ENCODE measurements at places on chromosomes 4 and X.
A peak's percentile ranks its signal among the peaks of the same experiment; 100 is the strongest.

DNA sequence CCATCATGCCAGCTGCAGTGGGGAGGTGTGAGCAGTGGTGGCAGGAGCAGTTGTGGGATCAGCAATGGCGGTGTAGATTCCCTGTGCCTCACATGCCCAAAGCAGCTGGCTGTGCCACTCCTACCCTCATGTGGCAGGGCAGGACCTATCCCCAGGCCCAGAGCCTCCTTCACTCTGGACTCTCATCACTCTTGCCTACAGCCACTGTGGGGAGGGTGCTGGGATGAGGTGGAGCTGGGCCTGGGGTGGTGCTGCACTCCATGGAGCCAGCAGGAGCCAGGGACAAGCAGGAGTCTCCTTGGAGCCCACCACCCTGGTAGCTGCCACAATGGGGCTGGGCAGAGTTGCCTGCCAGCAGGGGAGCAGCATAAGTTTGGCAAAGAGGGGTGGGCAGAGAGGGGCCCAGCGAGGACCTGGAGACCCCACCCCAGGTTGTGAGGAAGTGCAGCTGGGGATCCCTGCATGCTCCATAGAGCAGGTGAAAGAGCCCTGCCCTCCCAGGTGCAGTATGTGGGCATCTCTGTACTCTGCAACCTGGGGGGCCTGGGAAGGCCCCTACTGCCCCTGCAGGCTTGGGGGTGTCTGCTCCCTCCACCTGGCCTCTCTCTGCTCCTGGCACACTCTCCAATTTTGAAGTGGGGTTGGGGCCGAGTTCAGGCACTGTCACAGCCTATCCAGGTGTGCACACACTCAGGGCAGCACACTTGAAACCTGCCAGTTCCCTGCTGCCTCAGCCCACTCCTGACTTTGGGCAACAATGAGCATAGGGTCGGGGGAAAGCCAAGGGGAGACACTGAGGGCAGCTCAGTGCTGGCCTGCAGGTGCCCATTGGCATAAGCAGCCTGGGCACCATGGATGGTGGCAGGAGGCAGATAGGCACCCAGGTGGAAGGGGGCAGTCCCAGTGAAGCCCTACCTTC, 74.0 kb upstream of the INTU start:
- DNase-seq: no peak

DNA sequence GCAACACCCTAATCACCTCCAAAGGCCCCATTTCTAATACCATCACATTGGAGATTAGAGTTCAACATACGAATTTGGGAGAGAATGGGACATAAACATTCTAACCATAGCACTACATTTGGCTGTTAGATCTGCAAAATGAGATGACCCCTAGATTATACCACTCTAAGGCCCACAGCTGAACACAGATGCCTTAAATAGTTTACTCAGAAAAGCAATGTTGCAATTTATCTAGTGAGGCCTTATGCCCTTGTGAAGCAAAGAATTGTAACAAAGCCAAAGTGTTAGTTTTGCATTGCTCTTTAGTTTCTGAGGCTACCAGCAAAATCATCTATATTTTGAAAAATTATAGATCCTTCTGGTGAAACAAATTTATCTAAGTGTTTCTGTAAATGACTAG, 31.6 kb upstream of the ARHGEF6 start:
- no peak for DNase-seq

GRCh38 chr4:154620111-154620510, 7.7 kb upstream of the FGG start:
- no peak for DNase-seq

- no peak for DNase-seq
These were observed 298.5 kb downstream of the KCTD8 start for GRCh38 chr4:44150091-44150576.

DNA sequence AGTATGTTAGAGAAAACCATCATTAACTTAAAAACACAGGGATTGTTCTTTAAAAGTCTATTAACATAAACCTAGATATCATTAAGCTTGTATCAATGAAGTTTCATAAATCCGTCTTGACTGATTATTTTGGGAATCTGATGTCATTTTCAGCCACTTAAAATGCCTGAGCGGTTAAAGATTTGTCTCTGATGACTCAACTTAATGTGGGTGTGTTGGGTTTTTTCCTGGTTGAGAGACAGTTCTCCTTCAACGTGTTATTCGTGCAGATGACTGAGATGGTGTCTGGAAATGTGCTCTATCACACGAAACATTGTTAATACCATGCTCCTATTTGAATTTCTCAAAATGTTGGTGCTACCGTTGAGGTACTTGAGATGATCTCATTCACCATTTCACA, 227.3 kb upstream of the TENM3 start:
- no peak for DNase-seq

DNA sequence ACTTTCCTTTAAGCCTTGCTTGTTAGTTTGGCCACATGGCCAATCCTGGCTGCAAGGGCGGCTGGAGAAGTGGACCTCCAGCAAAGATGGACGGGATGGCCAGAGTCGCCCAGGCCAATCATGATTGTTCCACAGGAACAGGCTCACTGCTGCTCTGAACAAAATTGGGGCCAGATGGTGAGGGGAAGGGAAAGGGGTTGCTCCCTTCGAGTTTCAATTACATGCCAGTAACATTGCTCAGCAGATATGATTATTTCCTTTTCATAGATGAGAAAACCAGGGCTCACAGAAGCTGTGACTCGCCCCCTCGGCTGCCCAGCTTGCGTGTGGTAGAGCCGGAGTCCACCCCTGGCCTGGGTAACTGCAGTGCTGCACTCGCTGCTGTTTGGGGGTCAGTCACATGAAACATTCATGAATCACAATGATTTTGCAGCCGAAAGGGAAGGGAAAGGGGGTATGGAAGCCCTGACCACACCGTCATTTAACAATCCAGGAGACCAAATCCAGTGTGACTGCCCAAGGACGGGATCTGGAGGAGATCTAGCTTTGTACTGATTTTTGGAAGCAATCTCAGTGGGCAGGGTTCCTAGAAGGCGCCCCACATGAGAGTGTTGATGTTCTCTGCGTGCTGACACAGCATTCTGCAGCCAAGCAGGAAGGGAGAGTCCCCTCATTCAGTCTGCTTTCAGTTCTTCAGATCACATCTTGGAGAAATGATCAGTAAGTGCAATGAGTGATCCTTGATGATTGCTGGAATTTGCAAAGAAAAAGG, 77.3 kb upstream of the MSX1 start:
- no peak for DNase-seq

GRCh38 chr4:156945532-156945931, 26.1 kb downstream of the PDGFC start:
- no peak for DNase-seq

DNA sequence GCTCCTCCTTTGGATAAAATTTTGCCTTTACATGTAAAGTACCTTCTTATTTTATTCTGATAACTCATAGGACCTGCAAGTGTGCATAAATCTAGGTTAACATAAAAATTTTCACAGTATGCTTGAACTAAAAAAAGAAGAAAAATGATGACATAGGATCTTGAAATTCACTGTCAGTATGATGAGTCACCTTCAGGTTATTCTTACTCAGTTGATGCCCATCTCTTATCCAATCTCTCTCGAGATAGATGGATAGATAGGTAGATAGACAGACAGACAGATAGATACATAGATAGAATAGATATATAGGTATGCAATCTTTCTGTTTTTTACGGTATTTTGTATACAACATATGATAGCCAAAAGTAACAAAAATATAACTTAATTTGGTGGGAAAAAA, 485.5 kb downstream of the NAF1 start:
- DNase-seq: no peak

DNA sequence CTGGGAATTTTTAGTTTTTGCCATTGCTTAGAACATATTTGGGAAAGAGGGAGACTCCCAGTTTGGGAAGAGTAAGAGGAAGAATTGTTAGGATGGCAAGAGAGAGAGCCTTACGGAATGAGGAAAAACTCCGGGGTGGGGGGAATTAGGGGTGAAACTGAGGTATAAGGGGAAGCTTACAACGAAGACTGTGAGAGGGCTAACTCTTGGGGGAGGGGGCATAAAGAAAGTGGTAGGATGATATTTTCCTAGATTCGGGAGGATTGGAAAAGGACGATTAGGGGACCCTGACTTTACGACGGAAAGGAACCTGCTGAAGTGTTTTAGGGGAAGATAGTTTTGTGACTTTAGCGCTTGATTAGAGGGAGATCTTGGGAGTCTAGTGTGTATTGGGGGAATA, 86.2 kb upstream of the HPRT1 start:
- no peak for DNase-seq

GRCh38 chr4:16006771-16007446, 43.9 kb upstream of the FGFBP2 start:
- DNase-seq: no peak

DNA sequence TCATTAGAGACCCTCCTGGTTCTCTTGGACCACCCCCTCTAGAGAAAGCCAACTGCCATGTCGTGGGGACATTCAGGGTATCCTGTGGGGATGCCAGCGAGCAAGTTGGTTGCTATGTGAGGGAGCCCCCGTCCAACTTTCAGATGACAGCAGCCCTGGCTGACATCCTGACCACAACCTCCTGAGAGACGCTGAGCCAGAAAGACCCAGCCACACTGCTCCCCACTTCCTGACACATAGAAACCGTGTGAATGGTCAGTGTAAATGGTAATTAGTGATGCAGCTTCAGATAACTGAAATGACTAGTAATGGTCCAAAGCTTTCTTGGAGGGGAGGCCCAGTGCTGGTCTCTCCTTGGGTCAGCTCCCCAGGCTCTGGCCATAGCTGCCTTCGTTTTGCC, 10.8 kb downstream of the CLCN4 start:
- no peak for DNase-seq

- DNase-seq: peak; percentile 98
These were observed at the start of gene GTPBP6 for GRCh38 chrX:318739-319578. Gene GTPBP6 (minus strand): TSS chrX:318796. CDS start chrX:318787, 9 bp downstream.

- DNase-seq: no peak
These were observed 15.6 kb upstream of the ATP8A1 start for GRCh38 chr4:42672359-42673081.

DNA sequence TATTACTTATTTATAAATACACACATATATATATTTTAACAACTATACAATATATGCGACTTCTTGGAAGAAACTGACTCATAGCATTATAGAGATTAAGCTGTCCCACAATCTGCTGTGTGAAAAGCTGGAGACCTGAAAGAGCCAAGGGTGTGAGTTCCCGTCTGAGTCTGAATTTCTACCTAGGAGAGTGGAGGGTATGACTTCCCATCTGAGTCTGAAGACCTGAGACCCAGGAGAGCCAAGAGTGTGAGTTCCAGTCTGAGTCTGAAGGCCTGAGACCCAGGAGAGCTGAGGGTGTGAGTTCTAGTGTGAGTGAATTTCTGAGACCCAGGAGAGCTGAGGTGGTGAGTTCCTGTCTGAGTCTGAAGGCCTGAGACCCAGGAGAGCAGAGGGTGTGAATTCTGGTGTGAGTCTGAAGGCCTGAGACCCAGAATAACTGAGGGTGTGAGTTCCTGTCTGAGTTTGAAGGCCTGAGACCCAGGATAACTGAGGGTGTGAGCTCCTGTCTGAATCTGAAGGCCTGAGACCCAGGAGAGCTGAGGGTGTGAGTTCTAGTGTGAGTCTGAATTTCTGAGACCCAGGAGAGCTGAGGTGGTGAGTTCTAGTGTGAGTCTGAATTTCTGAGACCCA, 8.9 kb upstream of the P2RY8 start:
- no peak for DNase-seq

- no peak for DNase-seq
These were observed 119.4 kb upstream of the FAM9B start for GRCh38 chrX:9153300-9153699.

GRCh38 chr4:127486248-127486647, 146.5 kb upstream of the INTU start:
- DNase-seq: no peak

DNA sequence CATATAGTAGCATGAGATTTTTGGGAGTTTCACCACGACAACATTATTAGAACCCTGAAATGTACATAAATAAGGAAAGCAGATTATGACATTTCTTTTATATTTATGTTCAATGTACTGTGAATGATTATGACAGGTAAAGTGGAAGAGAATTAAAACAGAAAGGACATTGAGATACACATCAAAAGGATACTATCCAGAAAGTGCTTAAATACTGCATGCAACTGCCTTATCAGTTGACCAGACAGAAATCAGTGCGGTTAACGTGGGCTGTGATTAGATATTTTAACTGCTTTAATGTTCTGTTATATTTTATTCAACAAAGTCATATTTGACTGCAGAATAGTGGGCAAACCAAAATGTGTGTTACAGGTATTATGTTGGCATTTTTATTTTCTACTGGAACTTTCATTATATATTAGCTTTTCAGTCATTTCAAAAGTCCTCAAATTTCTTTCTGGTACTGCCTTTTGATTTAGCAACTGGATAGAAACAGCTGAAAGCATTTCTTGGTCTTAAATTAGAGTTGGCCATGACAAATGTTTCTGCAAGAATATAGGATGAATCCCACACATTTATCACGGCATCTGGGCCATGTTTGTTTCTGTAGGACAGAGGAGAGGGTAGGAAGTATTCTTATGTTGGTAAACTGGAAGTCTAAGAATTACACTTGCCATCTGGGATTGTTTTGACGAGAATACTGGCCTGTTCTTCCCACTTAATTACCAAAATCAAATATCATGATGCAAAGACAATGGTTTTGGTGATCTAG, 255.2 kb downstream of the SLC39A8 start:
- DNase-seq: no peak

- no peak for DNase-seq
These were observed 161.5 kb downstream of the SOWAHB start for GRCh38 chr4:76736414-76736813.

- DNase-seq: peak; percentile 35
These were observed 216.9 kb downstream of the PTTG2 start for GRCh38 chr4:38177035-38177546.

DNA sequence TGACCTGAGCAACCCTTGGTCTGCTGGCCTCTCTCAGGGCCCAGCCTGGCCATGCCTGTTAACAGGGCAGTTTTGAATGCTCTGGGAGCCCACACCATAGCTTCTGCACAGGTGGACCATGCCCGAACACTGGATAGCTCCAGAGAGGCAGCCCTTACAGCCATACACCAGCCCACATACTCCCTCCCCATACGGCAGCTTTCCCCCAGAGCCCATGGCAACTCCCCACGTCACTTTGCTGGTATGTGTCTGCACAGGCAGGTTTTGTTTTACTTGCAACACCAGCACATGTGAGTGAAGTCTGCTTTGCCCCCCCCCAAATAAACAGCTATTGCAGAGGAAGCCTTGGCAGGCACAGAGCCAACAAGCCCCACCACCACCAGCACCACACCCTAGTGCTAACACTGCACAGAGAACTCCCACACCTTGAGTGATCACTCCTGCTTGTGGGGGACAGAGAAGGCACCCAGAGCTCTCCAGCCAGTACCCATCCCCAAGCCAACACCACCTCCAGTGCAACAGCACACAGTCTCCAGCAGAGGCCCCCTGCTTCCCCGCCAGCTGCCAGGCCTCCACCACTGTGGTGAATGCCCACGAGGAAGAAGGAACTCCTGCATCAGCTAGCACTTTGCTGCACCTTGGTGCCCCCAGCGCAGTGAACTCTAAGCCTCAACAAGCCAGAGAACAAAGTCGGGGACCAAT, 87.3 kb downstream of the STPG2 start:
- DNase-seq: no peak

DNA sequence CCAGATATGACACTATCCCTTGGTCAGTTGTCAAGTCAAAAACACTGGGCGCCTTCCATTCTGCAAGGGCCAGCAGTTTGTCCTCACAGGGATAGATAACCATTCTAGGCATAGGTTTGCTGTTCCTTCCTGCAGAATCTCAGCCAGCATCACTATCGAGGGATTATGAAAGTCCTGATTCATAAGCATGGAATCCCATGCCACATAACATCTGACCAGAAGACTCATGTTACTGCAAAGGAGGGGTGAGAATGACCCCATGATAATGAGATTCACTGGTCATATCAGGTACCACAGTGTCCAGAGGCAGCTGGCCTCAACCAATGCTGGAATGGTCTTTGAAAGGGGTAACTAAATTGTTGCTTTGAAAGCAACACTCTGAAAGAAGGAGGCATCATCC, 84.7 kb downstream of the OTC start:
- no peak for DNase-seq
